CD4-positive, CD25-positive, alpha-beta regulatory T cell (primary cell): ENCODE measurements at places on chromosomes 16 and 17. TPM values are rescaled to one million over a fixed set of nuclear protein-coding genes. Genes with fewer than 3 reads are reported as not detected.

DNA sequence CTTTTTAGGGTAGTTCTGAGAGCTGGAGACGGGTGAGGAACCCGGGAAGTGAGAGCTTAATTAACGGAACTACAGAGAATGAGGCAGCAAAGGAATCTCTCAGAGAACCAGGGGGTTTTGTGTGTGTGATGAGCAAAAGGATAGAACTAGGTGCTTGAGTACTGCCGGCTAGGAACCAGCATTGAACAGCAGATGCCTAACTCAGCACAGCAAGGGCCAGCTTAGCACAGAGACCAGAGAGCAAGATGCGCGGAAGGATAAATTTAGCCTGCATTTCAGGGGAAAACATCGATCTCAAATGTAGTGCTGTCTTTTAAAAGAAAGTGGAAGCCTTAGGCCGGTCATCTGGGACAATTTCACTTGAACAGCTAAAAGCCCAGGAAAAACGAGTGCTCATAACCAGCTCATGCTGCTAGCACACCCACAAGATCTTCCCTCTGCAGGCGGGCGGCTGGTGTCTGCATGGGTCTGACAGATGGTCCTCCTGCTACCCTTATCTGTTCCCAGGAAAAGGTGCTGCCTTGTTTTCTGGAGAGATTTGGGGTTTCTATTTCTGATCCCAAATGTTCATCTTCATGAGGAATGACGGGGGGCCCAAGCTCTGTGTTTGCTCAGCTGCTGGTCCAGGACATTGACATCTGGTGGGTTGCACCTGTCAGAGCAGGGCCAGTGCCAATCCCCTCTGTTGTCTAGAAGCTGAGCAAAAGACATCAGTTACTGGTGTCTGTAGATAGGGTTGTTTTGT is 103.9 kb downstream of the SOCS1 start:
- DNase-seq: no peak

Gene C16orf95
- total RNA-seq: 2.1 TPM

- no peak for DNase-seq
Observed at GRCh38 chr16:54203851-54204505, 82.6 kb downstream of the IRX3 start.

- DNase-seq: no peak
Observed at GRCh38 chr16:6200271-6200670, 1102.7 kb upstream of the EEF2KMT start.

Gene SRCIN1
- not detected for total RNA-seq

- no peak for DNase-seq
Observed at GRCh38 chr17:74642995-74643394, 19.5 kb upstream of the CD300E start.

- DNase-seq: no peak
Observed at GRCh38 chr17:28959471-28959871, 8.2 kb upstream of the PHF12 start.

GRCh38 chr16:49469930-49470451 is 96.4 kb downstream of the C16orf78 start:
- no peak for DNase-seq

- no peak for DNase-seq
Observed at GRCh38 chr16:59909262-59909661, 1175.1 kb upstream of the GOT2 start.

DNA sequence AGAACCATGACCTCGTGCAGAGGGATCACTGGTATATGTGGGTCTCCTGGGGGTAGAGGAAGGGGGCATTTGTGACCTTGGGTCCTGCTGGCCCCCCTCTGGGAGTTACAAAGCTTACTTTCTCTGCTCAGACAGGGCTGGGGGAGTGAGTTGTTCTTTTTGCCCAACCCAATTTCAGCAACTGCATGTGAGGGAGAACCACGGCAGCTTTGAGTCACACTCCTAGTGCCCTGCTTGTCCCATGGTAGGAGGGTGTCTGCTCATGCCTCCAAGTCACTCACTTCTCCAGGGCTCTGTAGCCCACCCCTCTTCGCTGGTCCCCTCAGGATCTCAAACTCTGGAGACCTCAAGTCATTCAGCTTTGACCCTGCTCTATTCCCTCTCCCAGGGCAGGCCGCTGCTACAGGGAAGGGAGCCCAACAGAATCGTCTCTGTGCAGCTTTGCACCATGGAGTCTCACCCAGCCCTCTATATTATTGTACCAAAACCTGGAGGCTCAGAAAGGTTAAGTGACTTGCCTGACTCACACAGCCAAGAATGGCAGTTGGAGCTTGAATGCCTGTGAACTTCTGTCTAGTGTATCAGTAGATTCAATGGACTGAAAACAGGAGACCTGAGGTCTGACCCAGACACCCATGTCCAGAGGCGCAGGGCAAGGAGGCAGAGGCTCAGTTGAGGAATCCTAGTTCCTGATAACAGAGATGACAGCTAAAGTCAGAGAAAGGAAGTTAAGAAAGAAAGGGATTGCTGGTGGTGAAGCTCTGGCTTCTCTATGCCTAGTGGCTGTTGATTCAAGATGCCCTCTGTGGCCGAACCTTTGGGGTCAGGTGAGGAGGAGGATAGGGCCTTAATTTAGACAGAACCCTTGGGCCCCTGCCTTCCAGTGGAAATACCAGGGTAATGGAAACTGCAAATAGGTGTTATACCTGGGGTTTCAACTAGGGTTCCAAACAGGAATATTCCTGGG is 14.6 kb upstream of the ETV4 start:
- no peak for DNase-seq

DNA sequence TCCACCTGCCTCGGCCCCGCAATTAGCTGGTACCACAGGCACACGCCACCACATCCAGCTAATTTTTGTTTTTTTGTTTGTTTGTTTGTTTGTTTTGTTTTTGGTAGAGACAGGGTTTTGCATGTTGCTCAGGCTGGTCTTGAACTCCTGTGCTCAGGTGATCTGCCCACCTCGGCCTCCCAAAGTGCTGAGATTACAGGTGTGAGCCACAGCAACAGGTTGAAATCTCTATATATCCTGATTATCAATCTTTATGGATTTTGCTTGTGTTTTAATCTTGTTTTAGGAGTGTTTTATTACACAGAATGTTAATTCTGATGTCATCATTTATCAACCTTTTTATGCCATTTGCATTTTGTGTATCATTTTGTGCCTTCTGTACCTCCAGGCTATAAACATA is 48.2 kb downstream of the RAB11FIP4 start:
- DNase-seq: no peak

GRCh38 chr17:11308531-11308930 is 67.5 kb downstream of the SHISA6 start:
- no peak for DNase-seq

Gene CHRNE
- total RNA-seq: 3.8 TPM

GRCh38 chr16:72657791-72658190 is 390.1 kb downstream of the ZFHX3 start:
- peak; percentile 27 for DNase-seq

Gene HIGD1B
- not detected for total RNA-seq

Gene ASPHD1
- not detected for total RNA-seq

DNA sequence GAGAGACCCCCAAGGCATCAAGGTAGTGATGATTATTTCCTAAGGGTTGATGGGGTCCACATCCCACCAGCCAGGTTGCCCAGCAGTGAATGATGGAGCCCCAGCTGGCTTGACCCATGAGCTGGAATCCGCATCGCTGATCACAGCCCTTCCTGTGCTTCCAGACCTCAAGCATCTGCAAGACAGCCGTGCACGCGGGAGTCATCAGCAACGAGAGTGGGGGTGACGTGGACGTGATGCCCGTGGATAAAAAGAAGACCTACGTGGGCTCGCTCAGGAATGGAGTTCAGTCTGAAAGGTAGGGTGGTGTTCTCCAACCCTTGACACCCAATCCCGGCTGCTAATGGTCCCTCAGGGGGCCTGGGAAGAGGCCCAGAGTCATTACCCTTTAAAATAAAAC is 69.3 kb downstream of the CRISPLD2 start:
- DNase-seq: no peak

DNA sequence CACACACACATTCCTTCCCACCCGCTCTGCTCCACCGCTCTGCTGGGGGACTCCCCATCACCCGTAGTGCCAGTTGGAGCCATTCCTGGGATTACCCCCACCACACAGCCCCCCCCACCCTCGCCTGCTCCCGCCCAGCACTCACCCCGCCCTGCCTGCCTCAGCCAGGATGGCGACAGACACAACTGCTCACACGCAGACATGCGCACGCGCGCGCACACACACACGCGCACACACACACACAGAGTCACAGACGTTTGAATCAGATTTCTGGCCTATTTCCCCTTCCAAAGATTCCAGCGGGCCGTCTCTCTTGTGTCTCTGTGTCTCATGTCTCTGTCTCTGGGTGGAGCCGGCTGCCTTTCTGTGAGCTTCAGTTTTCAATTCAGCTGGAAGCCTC is 4.4 kb downstream of the CACNA1G start:
- no peak for DNase-seq

Gene LGALS9B
- total RNA-seq: not detected

DNA sequence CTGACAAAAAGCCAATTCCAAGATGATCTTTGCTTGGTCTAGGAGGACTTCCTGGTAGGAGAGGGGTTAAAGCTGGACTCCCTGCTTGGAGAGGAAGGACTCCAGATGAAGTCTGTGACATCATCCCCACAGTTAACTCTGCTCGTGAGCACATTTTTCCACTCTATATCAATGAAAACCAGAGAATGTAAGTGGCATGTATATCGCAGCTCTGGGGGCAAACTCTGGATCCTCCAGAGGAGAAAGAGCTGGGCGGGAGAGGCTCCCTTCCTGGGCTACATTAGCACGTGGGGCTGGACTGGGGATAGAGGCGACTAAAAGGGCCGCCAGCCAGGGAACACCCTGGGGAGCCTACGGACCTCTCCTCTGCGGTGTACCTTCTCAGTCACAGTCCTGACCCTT is 34.1 kb downstream of the HIC1 start:
- no peak for DNase-seq

DNA sequence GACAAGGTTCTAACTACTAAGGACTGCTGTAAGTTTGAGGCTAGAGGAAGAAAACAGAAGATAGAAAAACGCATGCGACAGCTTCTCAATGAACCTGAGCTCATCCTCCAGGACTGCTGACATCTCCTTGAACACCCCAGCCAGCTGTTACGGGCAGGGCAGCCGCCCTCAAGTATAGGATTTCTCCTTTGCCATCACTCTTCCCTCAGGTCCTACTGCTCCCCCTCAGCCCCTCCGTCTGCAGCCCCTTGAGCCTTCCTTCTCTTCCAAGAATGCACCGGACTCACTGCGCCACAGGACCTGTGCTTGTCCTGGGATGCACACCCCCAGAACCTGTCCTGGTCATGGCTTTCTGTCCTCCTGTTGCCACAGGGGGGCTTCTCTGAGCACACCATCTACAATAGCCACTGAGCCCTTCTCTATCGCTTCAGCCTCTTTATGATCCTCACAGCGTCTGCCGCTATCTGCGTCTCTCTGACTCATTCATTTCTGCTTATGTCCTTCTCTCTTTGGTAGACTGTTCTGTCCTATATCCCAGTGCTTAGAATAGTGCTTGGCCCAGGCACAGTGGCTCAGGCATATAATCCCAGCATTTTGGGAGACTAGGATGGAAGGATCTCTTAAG is 15.7 kb upstream of the XYLT2 start:
- no peak for DNase-seq

GRCh38 chr16:31470615-31471014 is 1.3 kb upstream of the TGFB1I1 start:
- DNase-seq: no peak

GRCh38 chr16:30369091-30369937 is 980 bp downstream of the TBC1D10B start:
- DNase-seq: no peak

GRCh38 chr17:76022285-76022684 is 4.8 kb downstream of the EVPL start:
- DNase-seq: no peak

DNA sequence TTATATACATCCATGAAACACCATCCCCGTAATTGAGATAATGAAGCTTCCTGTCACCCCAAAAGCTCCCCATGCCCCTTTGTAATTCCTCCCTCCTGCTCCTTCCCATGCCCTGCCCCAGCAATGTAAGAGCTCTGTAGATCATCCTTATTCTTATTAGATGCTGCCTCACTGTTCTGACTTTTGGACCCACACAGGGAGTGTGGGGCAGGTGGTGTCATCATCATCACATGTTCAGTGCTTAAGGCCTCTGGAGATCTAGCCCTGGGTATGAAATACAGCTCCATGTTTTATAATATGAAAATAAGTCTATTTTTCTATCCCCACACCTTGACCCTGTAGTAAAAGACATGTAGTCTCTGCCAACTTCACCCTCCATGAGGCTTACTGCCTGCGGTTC is 1.9 kb downstream of the XAF1 start:
- DNase-seq: no peak

DNA sequence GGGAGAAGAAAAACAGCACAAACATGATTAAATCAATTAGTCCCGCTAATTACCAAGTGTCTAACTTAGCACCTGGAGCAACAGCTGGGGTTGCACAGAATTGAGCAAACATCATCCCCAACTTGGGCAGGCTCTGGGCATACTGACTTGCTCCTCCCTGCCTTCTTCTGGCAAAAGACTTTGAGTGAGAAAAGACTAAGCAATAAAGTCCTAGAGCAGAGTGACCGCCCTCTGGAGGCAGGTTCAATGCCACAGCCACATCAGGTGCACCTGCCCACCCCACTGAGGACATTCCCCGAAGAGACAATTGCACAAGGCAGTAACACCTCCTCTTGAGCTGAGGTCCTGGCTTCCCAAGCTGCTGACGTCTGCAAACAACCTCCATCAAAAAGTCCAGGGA is 358.3 kb downstream of the SOX9 start:
- no peak for DNase-seq

Gene LDHD
- total RNA-seq: not detected

Gene CLEC19A
- total RNA-seq: not detected

- no peak for DNase-seq
Observed at GRCh38 chr17:28331891-28332420, 3.3 kb downstream of the IFT20 start.

Gene LPO
- total RNA-seq: 0.15 TPM

DNA sequence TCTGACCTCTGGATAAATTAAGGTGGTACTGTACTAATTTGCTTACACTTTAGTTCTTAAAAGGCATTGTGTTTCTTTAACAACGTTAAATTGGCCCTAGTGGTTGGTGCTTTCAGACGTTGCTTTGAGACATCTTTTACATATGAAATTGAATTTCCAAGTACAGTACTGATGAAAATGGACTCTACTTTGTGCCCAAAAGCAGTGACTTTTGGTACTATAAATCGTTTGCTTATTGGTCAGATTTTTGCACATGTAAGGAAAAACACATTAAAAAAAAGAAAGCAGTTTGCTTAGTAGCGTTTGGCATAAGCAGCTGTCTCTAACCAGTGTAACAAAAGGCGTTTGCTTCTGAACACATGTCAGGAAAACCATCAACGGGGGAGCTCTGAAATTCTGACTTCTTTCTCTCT is 139.6 kb downstream of the CDK5R1 start:
- DNase-seq: no peak

GRCh38 chr17:5629128-5629527 is 44.8 kb upstream of the NLRP1 start:
- no peak for DNase-seq

DNA sequence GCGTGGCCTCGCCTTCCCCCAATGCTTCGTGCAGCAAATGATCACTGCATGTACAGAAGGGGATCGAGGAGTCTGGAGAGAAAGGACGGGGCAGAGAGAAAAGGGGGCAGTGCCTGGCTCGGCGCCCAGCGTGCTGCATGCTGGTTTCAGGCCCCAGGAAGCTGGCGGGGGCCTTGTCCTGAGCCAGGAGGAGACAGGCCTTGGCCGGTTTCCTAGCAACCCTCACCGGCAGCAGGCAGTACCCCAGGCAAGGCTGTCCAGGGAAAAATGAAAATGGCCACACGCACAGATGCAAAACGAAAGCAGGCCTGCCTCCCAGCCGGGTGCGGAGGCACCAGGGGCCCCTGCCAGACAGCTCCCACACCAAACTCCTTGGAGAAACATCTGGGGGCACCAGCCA is 126.3 kb downstream of the ZFHX3 start:
- no peak for DNase-seq

- DNase-seq: no peak
Observed at GRCh38 chr16:88921591-88921990, 55.1 kb upstream of the PABPN1L start.
